ENCODE measurements at places on chromosomes 12 and 14.

- no peak for DNase-seq
These were observed 114.0 kb upstream of the CDKN3 start for GRCh38 chr14:54282849-54283248.

GRCh38 chr14:89399594-89400068, 17.4 kb downstream of the FOXN3 start:
- DNase-seq, result no peak

DNA sequence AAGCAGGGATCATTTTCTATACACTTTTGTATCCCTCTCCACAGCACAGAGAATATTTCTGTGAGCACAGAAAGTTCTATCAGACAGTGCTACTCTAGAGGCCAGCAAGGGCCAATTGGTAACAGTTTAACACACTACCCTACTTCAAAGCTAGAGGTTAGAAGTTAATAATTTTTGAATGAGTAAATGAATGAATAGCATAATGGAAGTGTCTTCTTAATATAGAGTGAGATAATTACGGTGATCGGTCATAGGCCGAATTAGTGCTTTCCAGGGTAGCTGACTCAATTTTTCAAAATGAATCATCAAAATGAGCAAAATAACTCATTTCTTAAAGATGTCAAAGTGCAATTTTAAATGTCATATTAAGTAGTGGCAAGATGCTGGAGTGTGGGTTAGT, 67.0 kb upstream of the CCDC198 start:
- no peak for DNase-seq

- DNase-seq, result no peak
These were observed 88.3 kb upstream of the ATP2B1 start for GRCh38 chr12:89796798-89797382.

DNA sequence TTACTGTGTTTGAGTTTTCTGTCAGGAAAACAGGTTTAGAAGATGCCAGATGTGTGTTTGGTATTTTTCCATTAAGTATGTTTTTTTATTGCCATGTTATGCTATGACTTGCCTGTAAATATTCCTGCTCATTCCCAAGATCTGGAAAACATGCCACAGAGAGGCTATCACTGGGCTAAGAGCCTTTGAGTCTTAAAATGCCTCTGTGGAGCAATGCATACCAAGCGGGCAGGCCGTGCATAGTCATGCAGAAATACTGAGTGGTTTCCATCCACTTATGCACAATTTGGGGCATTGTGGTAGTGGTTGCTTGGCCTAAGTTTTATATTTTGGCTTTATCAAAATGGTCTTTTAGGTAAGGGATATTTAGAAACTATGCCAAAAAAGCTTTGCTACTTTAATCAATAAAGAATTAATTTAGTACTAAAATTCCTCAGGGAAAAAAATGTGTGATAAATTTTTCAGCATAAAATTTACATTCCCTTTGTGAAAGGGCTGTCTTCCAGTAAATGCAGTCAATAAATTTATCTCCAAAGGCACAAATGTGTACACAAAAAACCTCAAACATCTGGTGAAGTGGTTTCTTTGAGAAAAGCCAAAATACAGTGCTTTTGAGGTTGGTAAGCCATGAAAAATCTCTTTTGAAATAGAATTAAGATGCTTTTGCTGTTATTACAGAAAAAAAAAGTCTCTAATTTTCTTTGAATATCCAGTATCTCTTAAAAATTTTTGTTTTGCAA, 341.3 kb upstream of the FBXO33 start:
- no peak for DNase-seq

- no peak for DNase-seq
These were observed 6.6 kb upstream of the CALCOCO1 start for GRCh38 chr12:53733807-53734200.

- DNase-seq, result no peak
These were observed 17.3 kb downstream of the USP44 start for GRCh38 chr12:95533985-95534384.

DNA sequence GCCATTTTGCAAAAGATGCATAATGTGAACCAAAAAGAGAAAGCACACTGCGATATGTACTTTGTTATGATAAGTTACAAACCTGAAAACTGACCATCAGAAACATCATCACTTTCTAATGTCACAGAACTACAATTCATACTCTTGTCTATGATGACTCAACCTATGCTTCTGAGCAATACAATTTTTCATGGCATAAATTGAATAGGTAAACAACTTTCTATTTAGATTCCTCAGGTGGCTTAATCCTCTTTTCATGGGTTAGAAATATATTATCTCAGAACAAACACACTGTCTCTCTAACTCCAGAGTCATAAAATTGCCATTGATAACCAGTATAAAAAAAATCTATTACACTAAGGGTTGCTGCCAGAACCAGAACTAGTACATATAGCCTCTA, 1715.0 kb upstream of the FLRT2 start:
- no peak for DNase-seq

DNA sequence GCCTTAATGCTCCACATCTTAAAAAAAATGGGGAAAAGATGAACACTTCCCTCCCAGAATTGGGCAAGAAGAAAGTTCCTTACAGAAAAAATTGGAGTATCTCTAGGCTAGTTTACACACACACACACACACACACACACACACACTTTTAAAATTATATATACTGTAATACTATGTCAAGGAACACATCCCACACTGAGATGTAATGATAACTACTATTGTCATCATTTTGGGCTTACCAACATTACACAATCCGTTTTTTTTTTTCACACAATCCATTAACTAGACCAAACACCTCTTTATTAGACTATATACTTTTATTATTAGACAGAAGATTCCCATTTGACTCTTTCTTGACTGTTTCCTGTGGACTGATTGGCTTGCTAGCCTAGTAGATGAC, 2.5 kb downstream of the LTBR start:
- no peak for DNase-seq

GRCh38 chr12:45431126-45431525, 215.2 kb downstream of the ANO6 start:
- no peak for DNase-seq

DNA sequence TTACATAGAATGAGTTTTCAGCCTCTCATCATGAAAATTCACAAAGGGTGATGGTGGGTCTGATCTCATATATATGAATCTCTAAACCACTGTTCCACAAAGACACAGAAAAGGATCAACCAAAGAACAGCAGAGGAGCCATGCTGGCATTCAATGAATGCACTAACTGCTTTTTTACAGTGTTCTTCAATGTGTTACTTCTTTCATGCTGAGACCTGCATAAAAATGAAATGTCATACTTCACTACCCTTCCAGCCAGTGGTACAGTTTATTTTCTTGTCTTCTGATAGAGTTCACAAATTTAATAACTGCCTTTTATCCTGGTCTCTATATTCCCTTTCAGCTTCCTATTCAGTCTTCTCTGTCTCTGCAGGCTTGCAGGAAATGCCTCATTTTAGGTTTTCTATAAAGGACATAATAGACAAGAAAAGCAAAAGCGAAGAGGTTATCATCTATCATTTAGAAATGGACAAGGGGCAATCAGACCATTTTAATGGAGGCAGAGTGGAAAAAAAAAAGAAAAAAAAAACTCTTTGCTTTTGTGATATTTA, 836.7 kb upstream of the FOXG1 start:
- no peak for DNase-seq

DNA sequence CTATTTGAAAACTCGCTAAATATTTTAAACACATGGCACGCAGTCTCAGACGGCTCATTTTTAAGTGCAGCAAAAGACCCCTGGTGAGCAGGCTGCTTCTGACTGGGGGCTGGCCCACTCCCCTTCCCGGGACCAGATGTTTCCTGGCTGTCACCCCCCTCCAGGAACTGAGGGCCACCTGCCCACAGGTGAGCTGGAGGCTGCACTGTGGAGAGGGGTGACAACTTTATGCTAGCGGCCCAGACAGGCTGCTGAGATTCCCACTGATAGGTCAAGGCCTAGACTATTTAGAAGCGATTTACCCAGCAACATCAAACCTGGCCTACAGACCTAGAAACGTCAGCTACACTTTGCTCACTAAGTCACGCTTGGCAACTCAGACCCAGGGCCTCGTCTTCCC, 92.1 kb downstream of the BCL11B start:
- DNase-seq, result no peak

DNA sequence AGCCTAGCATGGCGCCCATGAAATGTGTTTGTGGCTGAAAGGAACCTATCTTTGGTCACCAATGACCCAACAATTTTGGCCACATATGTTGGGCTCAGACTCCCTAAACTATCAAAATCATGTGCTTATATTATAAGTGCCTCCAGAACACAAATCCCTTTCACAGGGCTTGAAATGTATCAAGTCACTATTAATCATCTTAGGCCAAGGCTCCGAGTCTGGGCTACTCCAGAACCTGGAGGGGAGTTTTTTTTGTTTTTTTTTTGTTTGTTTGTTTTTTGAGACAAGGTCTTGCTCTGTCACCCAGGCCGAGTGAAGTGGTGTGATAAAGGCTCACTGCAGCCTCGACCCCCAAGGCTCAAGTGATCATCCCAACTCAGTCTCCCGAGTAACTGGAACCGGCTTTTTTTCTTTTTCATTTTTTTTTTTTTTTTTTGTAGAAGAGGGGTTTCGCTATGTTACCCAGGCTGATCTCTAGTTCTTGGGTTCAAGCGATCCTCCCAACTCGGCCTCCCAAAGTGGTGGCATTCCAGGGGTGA, 989 bp upstream of the DRAM1 start:
- DNase-seq, result no peak

DNA sequence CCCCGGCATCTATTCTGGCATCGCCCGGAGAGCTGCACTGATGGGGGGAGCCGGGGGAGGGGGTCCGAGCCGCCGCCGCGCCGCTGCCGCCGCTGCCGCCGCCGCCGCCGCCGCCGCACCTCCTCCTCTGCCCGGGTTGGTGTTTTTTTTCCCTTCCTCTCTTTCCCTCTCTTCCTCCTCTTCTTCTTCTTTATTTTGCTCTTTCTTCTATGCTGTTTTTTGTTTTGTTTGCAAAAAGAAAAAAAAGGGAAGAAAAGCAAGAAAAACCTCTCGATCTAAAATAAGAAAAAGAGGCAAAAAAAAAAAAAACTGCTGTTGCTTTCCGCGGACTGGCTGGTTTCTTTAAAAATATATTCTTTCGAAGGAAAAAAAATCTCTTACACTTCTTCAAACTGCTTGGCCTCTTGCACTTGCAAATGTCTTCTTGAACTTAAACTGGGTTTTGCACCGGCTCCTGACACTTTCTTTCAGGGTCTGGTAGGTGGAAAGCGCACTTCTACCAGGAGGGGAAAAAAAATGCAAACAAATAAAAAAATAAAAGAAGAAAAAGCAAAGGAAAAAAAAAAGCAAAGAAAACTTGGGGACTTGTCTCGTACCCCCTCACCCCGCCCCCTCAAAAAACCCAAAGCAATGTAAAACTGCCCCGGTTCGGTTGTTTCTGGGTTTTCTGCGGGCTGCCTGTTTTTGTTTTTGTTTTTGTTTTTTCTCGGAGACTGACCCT, 616 bp downstream of the BCL11B start:
- no peak for DNase-seq

GRCh38 chr12:91663744-91664143, 481.1 kb upstream of the DCN start:
- DNase-seq, result no peak

GRCh38 chr12:14803011-14803829, at the start of the genes C12orf60 and WBP11:
C12orf60 (plus strand) TSS chr12:14803670; CDS start chr12:14822936, 19,266 bp downstream.
WBP11 (minus strand) TSS chr12:14803478; CDS start chr12:14801383, 2,095 bp downstream.
- peak; percentile 83 for DNase-seq

GRCh38 chr12:52913431-52913821, 8.6 kb upstream of the KRT8 start:
- DNase-seq, result no peak

GRCh38 chr12:50222275-50222783, 55.2 kb upstream of the CERS5 start:
- no peak for DNase-seq

GRCh38 chr14:88625671-88626070, 62.8 kb downstream of the ZC3H14 start:
- DNase-seq, result no peak

All from effector CD8-positive, alpha-beta T cell (primary cell).